ENCODE measurements at places on chromosomes 13 and 19. TPM values are rescaled to one million over a fixed set of nuclear protein-coding genes. Genes with fewer than 3 reads are reported as not detected.

DNA sequence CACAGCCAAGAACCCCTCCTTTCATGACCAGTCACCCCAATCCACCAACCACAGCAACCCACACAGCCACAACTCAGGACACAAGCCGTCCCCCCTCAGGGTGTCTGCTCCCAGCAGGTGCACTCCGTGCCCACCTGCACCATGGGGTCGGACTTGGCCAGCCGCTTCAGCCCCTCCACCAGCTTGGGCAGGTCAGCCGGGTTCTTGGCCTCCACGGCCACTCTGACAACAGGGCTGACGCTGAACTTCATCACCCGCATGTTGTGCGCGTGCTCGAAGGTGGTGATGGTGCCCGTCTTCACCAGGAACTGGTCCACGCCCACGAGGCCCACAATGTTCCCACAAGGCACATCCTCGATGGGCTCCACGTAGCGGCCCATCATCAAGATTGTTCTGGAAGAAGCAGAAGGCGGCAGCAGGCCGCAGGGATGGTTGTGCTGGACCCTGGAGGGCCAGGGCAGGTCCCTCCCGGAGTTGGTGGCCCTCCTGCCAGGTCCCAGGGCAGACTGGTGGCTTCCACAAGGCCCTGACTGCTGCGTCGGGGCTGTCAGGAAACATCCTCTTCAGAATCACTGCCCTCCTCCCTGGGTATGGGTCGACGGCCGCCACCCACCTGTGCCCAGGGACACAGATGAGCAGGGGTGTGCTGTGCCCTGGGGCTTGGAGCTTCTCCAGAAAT, 5.5 kb downstream of the EEF2 start:
- peaks cover 80% of the 10 kb centered on the region for H3K36me3 ChIP-seq
- no peaks in the 10 kb centered on the region for H3K27me3 ChIP-seq
- peaks cover 9% of the 10 kb centered on the region for H3K4me1 ChIP-seq
- H3K27ac ChIP-seq = no peak overlapping the region
- H3K4me3 ChIP-seq = no peak overlapping the region

GRCh38 chr19:1136621-1137317, 33.0 kb downstream of the GPX4 start:
- no peak overlapping the region for H3K4me3 ChIP-seq
- no peak for DNase-seq
- no peak overlapping the region for H3K27ac ChIP-seq
- no peaks in the 10 kb centered on the region for H3K27me3 ChIP-seq
- H3K36me3 ChIP-seq = no peaks in the 10 kb centered on the region
- peaks cover 21% of the 10 kb centered on the region for H3K4me1 ChIP-seq

DNA sequence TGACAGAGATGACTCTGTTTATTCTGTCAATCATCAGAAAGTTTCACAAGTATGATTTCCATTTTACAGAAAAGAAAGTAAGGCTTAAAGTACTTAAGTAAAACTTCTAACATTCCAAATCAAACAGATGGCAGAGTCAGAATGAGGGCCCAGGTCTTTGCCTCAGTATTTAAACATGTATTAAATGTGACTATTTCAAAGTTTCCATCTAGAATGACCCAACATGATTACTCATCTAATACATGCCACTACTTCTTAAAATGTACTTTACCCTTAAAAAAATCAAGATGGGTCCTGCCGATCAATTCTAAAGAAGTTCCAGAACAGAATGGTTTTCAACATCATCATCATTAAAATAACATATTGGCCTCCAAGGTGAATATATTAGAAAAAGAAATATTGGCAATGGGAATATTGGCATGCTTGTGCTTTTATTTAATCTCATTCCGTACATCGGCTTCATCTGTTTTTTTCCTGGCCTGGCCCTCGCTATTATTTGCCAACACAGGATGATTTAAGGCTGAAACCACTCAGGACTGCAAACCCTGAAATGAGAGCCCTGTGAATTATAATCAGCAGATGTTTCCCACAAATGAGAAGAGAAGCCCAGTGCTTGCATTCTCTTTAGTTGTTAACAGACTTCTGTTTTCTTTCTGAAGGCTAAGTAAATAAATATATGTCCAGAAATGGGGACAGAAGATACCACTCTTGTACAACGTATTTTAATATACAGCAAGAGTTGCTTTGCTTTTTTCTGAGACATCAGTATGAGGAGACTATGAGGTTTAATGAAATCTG, 340.0 kb downstream of the DNAJC15 start:
- no peaks in the 10 kb centered on the region for H3K27me3 ChIP-seq
- peaks cover 4% of the 10 kb centered on the region for H3K4me1 ChIP-seq
- no peaks in the 10 kb centered on the region for H3K36me3 ChIP-seq
- no peak overlapping the region for H3K4me3 ChIP-seq
- H3K27ac ChIP-seq = no peak overlapping the region

The KLK2 gene
- total RNA-seq = 0.11 TPM

The ZNF728 gene
- total RNA-seq = not detected

DNA sequence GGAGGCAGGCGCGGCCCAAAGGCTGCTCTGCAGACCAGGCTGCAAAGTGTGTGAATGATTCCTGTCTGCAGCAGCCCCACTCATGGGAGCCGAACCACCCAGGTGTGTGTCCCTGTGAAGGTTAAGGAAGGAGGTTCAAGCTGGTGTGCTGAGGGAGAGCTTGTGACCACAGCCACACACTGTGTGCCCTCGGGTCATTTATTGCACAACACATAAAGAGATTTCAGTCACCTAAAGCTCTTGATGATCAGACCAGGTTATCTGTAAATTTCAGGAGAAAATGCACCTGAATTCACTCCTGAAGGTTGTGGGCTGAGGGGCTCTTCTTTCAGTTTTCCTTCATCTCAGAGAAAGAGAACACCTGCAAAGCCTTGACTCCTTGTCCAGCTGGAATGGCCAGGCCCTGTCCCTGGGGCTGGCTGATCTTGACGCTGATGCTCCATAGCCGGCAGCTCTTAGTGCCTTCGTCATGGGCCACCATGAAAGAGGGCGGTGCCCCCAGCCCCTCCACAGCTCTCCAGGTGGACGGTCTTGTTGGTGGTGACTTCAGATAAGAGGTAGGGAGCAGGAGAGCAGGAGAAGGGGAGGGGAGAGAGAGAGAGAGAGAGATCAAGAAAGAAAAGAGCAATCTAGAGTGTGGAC, 110.8 kb upstream of the C1QTNF9B start:
- no peak overlapping the region for H3K4me3 ChIP-seq
- DNase-seq = no peak

The TPTE2 gene
- 0.34 TPM for total RNA-seq

DNA sequence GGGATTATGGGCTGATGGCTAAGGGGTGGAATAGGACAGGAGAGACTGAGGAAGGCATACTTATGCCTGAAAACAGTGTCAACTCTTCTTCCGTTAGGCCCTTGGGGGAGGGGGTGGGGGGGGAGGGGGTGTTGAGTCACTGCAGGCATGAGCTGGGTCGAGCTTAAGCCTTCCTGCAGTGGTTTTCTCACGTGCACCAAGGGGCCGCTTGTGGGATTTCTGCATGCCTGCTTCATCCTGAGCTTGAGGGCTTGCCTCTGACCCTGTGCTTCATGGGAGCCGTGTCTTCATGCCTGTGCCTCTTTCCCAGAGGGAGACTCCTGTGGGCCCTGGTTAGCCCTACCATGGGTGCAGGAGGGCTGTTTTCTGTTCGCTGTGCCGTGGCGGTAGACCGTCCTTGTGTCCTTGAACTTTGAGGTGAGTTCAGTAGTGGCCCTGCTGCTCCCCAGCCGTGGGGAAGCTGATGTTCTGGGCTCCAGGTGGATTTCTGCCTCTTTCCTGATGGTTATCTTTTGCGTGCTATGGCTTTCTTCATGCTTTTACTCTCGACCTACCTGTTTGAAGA, 186.1 kb downstream of the PCCA start:
- no peak overlapping the region for H3K27ac ChIP-seq
- no peak for DNase-seq
- no peak overlapping the region for H3K4me3 ChIP-seq
- no peaks in the 10 kb centered on the region for H3K4me1 ChIP-seq

The CYP2A7 gene
- not detected for total RNA-seq

The LILRB5 gene
- total RNA-seq = not detected

- H3K4me1 ChIP-seq = peaks cover 21% of the 10 kb centered on the region
- H3K27ac ChIP-seq = no peak overlapping the region
Observed at GRCh38 chr13:99191900-99192399, 8.7 kb upstream of the UBAC2 start.

The KLF1 gene
- total RNA-seq = not detected

The PTPRH gene
- total RNA-seq = not detected

GRCh38 chr19:6416658-6417405, 7.8 kb downstream of the KHSRP start:
- no peaks in the 10 kb centered on the region for H3K27me3 ChIP-seq
- peaks cover 27% of the 10 kb centered on the region for H3K36me3 ChIP-seq

- H3K4me1 ChIP-seq = peaks cover 15% of the 10 kb centered on the region
- peak; percentile 77 for DNase-seq
- H3K27ac ChIP-seq = no peak overlapping the region
- no peak overlapping the region for H3K4me3 ChIP-seq
- H3K27me3 ChIP-seq = no peaks in the 10 kb centered on the region
Observed at GRCh38 chr19:41537789-41538188, 38.2 kb upstream of the CEACAM21 start.

DNA sequence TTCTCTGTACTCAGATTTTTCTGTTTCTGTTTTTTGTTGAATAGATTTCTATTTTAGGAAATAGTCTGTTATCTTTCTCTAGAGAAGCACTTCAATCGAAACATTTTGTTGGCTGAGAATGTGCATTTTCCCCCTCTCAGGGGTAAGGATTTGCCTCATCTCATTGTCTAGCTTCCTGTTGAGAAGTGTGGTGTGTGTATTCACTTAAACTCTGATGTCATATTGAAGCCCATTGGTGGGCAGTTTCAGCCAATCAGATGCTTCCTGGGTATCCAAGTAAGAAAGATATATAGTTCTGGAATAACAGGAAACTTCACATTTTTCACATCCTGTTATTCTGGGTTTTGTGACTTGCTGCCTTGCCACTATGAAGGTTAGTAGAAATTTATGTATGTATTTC, 87.6 kb downstream of the ARHGEF7 start:
- peak overlapping the region; percentile 85 for H3K27ac ChIP-seq
- peak overlapping the region; percentile 31 for H3K4me3 ChIP-seq
- DNase-seq = peak; percentile 81
- H3K36me3 ChIP-seq = peaks cover 14% of the 10 kb centered on the region

- H3K4me3 ChIP-seq = no peak overlapping the region
- H3K36me3 ChIP-seq = no peaks in the 10 kb centered on the region
- no peak for DNase-seq
- no peaks in the 10 kb centered on the region for H3K27me3 ChIP-seq
Observed at GRCh38 chr13:39527961-39528660, 74.9 kb downstream of the LHFPL6 start.

- no peaks in the 10 kb centered on the region for H3K27me3 ChIP-seq
- no peaks in the 10 kb centered on the region for H3K4me1 ChIP-seq
- no peak overlapping the region for H3K4me3 ChIP-seq
- no peak overlapping the region for H3K27ac ChIP-seq
Observed at GRCh38 chr13:51552027-51552426, 32.2 kb upstream of the WDFY2 start.

DNA sequence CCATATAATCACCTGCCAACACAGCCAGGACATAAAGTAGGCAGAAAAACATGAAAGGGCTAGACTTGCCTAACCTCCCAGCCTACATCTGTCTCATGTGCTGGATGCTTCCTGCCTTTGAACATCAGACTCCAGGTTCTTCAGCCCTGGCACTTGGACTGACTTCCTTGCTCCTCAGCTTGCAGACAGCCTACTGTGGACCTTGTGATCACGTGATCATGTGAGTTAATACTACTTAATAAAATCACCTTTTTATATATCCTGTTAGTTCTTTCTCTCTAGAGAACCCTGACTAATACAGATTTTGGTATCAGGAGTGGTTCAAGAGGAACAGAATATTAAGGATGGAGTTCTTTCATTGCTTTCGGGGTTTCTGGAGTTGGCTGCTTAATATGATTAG, 2867.6 kb downstream of the PCDH9 start:
- H3K36me3 ChIP-seq = no peaks in the 10 kb centered on the region
- no peak for DNase-seq
- H3K4me1 ChIP-seq = no peaks in the 10 kb centered on the region

- H3K4me3 ChIP-seq = no peak overlapping the region
- H3K27me3 ChIP-seq = no peaks in the 10 kb centered on the region
- H3K36me3 ChIP-seq = no peaks in the 10 kb centered on the region
- no peaks in the 10 kb centered on the region for H3K4me1 ChIP-seq
- DNase-seq = no peak
Observed at GRCh38 chr13:111920932-111921705, 145.8 kb upstream of the SOX1 start.

GRCh38 chr19:48878196-48879024, 6.2 kb downstream of the PPP1R15A start:
- DNase-seq = no peak
- no peak overlapping the region for H3K27ac ChIP-seq
- no peaks in the 10 kb centered on the region for H3K27me3 ChIP-seq
- peaks cover 33% of the 10 kb centered on the region for H3K4me1 ChIP-seq
- H3K36me3 ChIP-seq = 0 out of 2 replicates have a peak, but pooled peaks cover 12% of the 10 kb centered on the region

GRCh38 chr19:19550972-19551852, 13.1 kb downstream of the CILP2 start:
- H3K27ac ChIP-seq = no peak overlapping the region
- no peak for DNase-seq
- no peaks in the 10 kb centered on the region for H3K27me3 ChIP-seq

DNA sequence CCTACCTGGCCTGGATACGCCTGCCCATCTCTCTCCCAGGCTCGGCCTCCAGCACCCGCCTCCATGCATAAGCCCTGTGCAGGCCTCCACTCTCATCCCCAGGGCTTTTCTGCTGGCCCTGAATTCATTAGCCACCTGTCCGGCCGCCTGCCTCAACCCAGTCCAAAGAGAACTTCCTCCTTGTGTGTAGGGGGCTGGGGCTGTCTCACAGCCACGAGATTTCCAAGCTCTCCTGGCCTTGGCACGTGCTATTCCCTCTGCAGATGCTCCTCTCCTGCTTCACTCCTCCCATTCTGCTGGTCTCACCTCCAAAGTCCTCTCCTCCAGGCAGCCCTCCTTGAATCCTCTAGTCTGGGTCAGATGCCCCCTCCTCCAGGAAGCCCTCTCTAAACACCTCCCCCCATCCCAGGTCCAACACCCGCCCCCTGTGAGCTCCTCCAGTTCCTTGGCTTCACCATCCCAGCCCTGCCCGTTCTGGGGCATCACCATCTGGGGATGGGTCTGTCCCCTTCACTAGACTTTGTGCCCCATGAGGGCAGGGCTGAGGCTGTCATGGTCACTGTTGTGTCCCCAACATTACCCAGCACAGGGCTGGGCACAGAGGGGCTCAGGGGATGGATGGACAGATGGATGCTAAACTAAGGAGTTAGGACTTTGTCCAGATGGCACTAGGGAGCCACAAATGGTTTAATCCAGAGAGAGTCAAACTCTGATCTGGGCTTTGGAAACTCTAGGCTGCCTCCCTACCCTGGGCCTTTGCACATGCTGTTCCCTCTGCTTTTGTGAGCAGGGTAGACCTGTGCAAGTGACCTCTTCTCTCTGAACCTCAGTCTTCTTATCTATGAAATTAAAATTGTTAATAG, 14.8 kb downstream of the MEIS3 start:
- no peak overlapping the region for H3K4me3 ChIP-seq
- no peak for DNase-seq
- no peaks in the 10 kb centered on the region for H3K4me1 ChIP-seq
- H3K27me3 ChIP-seq = no peaks in the 10 kb centered on the region

- H3K27me3 ChIP-seq = no peaks in the 10 kb centered on the region
- H3K27ac ChIP-seq = no peak overlapping the region
- H3K4me1 ChIP-seq = no peaks in the 10 kb centered on the region
- no peaks in the 10 kb centered on the region for H3K36me3 ChIP-seq
Observed at GRCh38 chr13:58597552-58597951, 966.0 kb downstream of the PCDH17 start.
